ENCODE measurements at places on chromosomes 5 and 9. TPM values are rescaled to one million over a fixed set of nuclear protein-coding genes. Genes with fewer than 3 reads are reported as not detected.

Gene GLE1
- 31.7 TPM for total RNA-seq

Gene SCGB3A2
- total RNA-seq: not detected

Gene UBLCP1
- 33.1 TPM for total RNA-seq

Gene UNC5A
- total RNA-seq: 0.38 TPM

Gene PCDHGB5
- total RNA-seq: 2.2 TPM

Gene FOXD4L4
- total RNA-seq: not detected

Gene COL23A1
- total RNA-seq: not detected

Gene OTULINL
- 6.1 TPM for total RNA-seq
